ENCODE measurements at places on chromosomes 13 and 19.
A peak's percentile ranks its signal among the peaks of the same experiment; 100 is the strongest.

DNA sequence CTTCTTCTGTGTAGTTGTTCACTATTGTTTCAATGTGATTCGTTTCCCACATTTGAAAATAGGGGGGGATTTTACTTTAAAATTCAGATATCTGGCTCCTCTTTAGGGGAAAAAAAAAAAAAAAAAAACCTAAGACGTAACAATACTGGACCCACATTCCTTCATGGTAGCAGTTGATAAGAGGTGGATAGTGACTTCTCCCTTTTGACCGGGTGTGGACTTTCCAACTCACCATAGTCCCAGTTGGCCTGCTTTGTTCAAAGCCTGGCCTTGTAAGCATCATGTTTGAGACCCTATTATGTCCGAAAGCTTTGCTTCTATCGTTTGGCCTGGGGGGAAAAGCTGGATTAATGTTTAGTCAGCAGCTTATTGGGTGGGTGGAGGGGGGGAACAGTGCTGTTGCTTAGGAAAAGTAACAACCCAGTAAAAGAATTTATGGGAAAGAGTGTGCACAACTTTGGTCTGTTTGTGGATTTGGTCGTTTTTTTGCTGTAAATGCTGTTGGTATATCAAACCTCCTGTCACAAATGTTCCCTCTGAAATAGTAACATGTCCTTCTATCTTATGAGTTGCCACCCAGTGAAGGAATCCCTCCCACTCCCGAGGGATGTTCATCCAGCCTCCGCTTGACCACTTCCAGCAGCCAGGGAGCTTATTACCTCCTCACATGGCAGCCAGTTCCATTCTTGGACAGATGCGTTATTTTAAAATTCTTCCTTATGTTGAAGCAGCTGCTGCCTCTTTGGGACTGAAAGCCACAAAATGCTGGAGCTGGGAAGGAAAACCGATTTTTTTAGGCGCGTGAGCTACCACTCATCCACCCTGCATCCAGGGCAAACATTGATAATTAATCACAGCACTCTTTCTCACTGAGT lies 10.4 kb downstream of the SAMD4B start:
- H3K4me1 ChIP-seq = no peaks in the 10 kb centered on the region
- H3K36me3 ChIP-seq = peaks cover 88% of the 10 kb centered on the region
- DNase-seq = no peak
- H3K27me3 ChIP-seq = no peaks in the 10 kb centered on the region
- no peak overlapping the region for H3K4me3 ChIP-seq

DNA sequence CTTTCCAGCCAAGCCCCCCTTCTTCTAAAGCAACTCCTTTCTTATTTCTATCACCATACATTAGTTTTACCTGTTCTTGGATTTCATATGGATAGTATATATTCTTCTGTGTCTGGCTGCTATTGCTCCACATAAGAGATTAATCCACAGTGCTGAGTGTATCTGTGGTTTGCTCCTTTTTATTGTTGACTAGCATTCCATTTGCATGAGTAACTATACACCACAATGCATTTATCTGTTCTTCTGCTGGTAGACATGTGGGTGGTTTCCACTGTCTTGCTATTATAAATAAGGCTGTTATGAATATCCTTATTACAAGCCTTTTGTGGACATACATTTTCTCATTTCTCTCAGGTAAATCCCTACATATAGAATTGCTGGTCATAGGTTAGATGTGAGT lies 138.2 kb downstream of the SLC7A1 start:
- peaks cover 18% of the 10 kb centered on the region for H3K4me1 ChIP-seq
- DNase-seq = no peak
- no peaks in the 10 kb centered on the region for H3K27me3 ChIP-seq
- H3K36me3 ChIP-seq = no peaks in the 10 kb centered on the region
- H3K27ac ChIP-seq = peak overlapping the region; percentile 42

- DNase-seq = peak; percentile 91
- H3K36me3 ChIP-seq = no peaks in the 10 kb centered on the region
- peak overlapping the region; percentile 12 for H3K27ac ChIP-seq
- peak overlapping the region; percentile 33 for H3K4me3 ChIP-seq
- H3K27me3 ChIP-seq = no peaks in the 10 kb centered on the region
- H3K4me1 ChIP-seq = no peaks in the 10 kb centered on the region
Observed at GRCh38 chr19:17778251-17778967, 16.5 kb upstream of the B3GNT3 start.

DNA sequence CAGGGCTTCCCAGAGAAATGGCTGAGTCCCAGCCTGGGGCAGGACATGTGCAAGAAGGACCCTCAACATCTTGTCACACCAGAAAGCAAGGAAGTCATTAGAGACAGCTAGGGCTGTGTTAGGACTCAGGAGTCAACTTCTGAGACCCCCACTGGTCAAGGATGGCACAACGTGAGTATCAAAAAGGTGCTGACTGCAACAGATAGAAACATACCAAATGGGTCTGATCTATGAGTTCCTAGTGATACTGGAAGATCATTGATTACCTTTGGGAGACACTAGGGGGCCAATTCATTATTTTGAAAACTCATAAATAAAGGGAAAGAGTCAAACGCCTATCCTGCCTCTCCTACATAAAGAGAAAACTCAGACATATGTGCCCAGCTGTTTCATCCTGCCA lies 73.5 kb upstream of the GJB6 start:
- no peaks in the 10 kb centered on the region for H3K36me3 ChIP-seq
- no peak for DNase-seq
- no peak overlapping the region for H3K4me3 ChIP-seq
- no peaks in the 10 kb centered on the region for H3K4me1 ChIP-seq
- H3K27ac ChIP-seq = no peak overlapping the region

- DNase-seq = no peak
- no peaks in the 10 kb centered on the region for H3K36me3 ChIP-seq
- no peak within 1 kb of the TSS for H3K4me3 ChIP-seq
- H3K27me3 ChIP-seq = no peaks in the 10 kb centered on the region
Observed at GRCh38 chr13:30905932-30906383, at the start of gene MEDAG. Gene MEDAG, plus strand, starts transcription at chr13:30906271. Its CDS starts 245 bp downstream, at chr13:30906516.

DNA sequence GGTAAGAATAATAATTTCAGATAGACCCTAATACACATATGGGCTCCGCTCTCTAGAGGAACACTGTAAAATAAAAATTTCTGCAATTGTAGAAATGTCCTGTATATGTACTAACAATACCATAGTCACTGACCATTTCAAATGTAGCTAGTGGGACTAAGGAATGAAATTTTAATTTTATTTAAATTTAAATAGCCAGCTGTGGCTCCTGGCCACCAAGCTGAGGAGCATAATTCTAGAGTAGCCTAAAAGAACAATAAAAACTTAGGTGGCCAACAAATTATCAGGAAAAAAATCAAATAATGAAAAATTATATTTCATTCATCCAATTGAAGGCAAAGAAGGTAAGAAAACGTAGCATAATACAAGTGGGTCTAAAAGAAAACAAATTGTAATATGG lies 240.9 kb upstream of the MIR17HG start:
- no peaks in the 10 kb centered on the region for H3K4me1 ChIP-seq
- H3K4me3 ChIP-seq = no peak overlapping the region
- H3K27ac ChIP-seq = no peak overlapping the region
- H3K27me3 ChIP-seq = peaks cover 4% of the 10 kb centered on the region
- DNase-seq = no peak

DNA sequence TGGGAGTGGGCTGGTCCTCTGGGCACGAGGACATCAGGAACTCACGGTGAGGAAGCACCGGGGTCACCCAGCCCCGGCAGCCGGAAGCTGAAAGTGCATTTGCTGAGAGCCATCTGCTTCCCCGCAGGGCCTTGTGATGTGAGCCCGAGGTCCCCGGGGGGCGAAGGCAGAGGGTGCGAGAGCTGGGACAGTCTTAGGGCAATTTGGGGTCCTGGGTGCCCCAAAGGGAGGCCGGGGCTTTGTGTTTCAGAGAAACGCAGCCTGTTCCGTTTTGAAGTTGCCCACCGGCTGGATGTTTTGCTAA lies 4.8 kb downstream of the F2RL3 start:
- H3K4me3 ChIP-seq = no peak overlapping the region
- H3K27ac ChIP-seq = no peak overlapping the region
- no peak for DNase-seq
- H3K27me3 ChIP-seq = no peaks in the 10 kb centered on the region
- H3K4me1 ChIP-seq = no peaks in the 10 kb centered on the region
- H3K36me3 ChIP-seq = no peaks in the 10 kb centered on the region

DNA sequence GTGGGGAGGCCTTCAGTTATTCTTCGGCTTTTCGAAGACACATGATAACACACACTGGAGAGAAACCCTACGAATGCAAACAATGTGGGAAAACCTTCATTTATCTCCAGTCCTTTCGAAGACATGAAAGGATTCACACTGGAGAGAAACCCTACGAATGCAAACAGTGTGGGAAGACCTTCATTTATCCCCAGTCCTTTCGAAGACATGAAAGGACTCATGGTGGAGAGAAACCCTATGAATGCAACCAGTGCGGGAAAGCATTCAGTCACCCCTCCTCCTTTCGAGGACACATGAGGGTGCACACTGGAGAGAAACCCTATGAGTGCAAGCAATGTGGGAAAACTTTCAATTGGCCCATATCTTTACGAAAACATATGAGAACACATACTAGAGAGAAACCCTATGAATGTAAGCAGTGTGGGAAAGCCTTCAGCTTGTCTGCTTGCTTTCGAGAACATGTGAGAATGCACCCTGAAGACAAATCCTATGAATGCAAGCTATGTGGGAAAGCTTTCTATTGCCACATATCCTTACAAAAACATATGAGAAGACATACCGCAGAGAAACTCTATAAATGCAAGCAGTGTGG lies 11.8 kb downstream of the ZNF555 start:
- no peak for DNase-seq
- H3K27ac ChIP-seq = no peak overlapping the region
- H3K4me3 ChIP-seq = no peak overlapping the region
- peaks cover 48% of the 10 kb centered on the region for H3K36me3 ChIP-seq

DNA sequence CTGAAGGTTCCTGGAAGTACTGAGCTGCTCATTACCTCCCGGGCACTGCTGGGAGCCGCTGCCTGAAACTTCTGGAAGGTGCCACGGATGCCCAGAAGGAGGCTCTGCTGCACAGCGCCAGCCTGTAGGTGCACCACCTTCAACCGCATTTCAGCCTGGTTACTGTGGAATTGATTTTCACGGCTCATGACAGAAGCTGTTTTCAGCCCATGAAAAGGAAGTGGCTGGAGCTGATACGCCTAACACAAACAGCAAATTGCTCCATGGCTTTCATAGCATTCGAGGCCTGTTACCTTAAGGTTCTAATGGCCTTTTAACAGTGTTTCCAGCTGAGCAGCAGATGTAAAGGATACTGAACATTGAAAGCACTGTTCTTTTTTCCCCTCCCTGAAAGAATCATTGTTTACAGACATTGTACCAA lies 22.0 kb downstream of the GPC6 start:
- no peak overlapping the region for H3K4me3 ChIP-seq
- peak overlapping the region; percentile 84 for H3K27ac ChIP-seq
- peaks cover 22% of the 10 kb centered on the region for H3K4me1 ChIP-seq
- DNase-seq = no peak
- H3K36me3 ChIP-seq = no peaks in the 10 kb centered on the region

GRCh38 chr19:36547001-36547732 lies 19.1 kb upstream of the ZNF260 start:
- no peaks in the 10 kb centered on the region for H3K4me1 ChIP-seq
- H3K36me3 ChIP-seq = peaks cover 78% of the 10 kb centered on the region
- no peak overlapping the region for H3K4me3 ChIP-seq
- H3K27me3 ChIP-seq = no peaks in the 10 kb centered on the region
- no peak for DNase-seq
- H3K27ac ChIP-seq = no peak overlapping the region

- DNase-seq = no peak
- H3K27ac ChIP-seq = no peak overlapping the region
- H3K4me1 ChIP-seq = peaks cover 13% of the 10 kb centered on the region
- peaks cover 25% of the 10 kb centered on the region for H3K36me3 ChIP-seq
- H3K27me3 ChIP-seq = no peaks in the 10 kb centered on the region
Observed at GRCh38 chr19:39968789-39969188, 2.2 kb upstream of the PSMC4 start.

- no peaks in the 10 kb centered on the region for H3K4me1 ChIP-seq
- no peak overlapping the region for H3K27ac ChIP-seq
- H3K4me3 ChIP-seq = no peak overlapping the region
- no peaks in the 10 kb centered on the region for H3K27me3 ChIP-seq
- H3K36me3 ChIP-seq = no peaks in the 10 kb centered on the region
Observed at GRCh38 chr13:25988661-25989060, 63.2 kb downstream of the SHISA2 start.

GRCh38 chr13:88376760-88377388 lies 705.7 kb downstream of the SLITRK5 start:
- no peaks in the 10 kb centered on the region for H3K4me1 ChIP-seq
- H3K36me3 ChIP-seq = no peaks in the 10 kb centered on the region
- H3K4me3 ChIP-seq = no peak overlapping the region
- H3K27me3 ChIP-seq = no peaks in the 10 kb centered on the region
- no peak overlapping the region for H3K27ac ChIP-seq

DNA sequence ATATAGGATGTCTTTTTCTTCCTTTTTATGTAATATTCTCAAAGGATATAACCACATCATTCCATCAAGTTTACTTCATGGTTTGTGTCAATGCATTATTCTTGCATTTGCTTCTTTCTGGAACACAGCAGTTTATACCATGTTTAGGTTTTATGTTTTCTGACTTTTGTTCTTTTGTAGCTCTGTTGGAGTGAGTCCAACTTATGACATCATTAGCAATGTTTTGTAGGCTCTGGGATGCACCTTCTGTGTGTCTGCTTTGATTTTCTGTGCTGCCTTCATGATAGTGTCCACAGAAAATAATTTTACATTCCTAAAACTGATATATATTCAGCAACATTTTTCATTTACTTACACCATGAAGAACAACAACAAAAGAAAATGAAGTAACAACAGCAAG lies 68.9 kb downstream of the SHISA2 start:
- H3K27me3 ChIP-seq = no peaks in the 10 kb centered on the region
- H3K27ac ChIP-seq = no peak overlapping the region
- H3K36me3 ChIP-seq = no peaks in the 10 kb centered on the region

- DNase-seq = no peak
- no peaks in the 10 kb centered on the region for H3K4me1 ChIP-seq
- H3K36me3 ChIP-seq = no peaks in the 10 kb centered on the region
- no peak overlapping the region for H3K27ac ChIP-seq
- H3K4me3 ChIP-seq = no peak overlapping the region
- H3K27me3 ChIP-seq = no peaks in the 10 kb centered on the region
Observed at GRCh38 chr13:81048026-81048461, 707.1 kb upstream of the SPRY2 start.

GRCh38 chr13:92676246-92676645 lies 550.4 kb upstream of the GPC6 start:
- no peaks in the 10 kb centered on the region for H3K4me1 ChIP-seq
- no peaks in the 10 kb centered on the region for H3K27me3 ChIP-seq
- DNase-seq = no peak
- H3K4me3 ChIP-seq = no peak overlapping the region

DNA sequence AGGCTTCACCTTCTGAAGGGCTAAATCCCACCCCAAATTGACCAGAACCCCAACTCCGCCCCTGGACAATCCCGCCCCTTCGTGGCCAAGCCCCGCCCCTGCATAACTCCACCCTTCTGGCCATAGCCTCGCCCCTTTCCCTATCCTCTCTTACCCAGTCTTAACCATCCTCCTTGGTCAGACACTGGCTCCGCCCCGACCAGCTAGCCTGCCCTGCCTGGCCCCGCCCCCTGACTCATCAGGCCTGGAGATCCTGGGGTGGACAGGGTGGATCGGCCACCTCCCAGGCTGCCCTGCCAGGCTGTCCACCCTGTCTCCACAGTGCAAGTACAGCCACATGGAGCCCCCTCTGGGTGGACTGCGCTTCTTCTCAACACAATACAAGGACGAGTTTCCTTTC lies 8.0 kb upstream of the ZNF358 start:
- no peaks in the 10 kb centered on the region for H3K27me3 ChIP-seq
- H3K27ac ChIP-seq = no peak overlapping the region
- H3K4me3 ChIP-seq = no peak overlapping the region
- H3K4me1 ChIP-seq = peaks cover 6% of the 10 kb centered on the region

- H3K4me1 ChIP-seq = no peaks in the 10 kb centered on the region
- peaks cover 39% of the 10 kb centered on the region for H3K36me3 ChIP-seq
- DNase-seq = no peak
- H3K27me3 ChIP-seq = no peaks in the 10 kb centered on the region
- H3K4me3 ChIP-seq = no peak overlapping the region
- H3K27ac ChIP-seq = no peak overlapping the region
Observed at GRCh38 chr13:110236831-110237261, 70.1 kb downstream of the COL4A1 start.
